ENCODE measurements at places on chromosomes 12 and 14.
A peak's percentile ranks its signal among the peaks of the same experiment; 100 is the strongest.

DNA sequence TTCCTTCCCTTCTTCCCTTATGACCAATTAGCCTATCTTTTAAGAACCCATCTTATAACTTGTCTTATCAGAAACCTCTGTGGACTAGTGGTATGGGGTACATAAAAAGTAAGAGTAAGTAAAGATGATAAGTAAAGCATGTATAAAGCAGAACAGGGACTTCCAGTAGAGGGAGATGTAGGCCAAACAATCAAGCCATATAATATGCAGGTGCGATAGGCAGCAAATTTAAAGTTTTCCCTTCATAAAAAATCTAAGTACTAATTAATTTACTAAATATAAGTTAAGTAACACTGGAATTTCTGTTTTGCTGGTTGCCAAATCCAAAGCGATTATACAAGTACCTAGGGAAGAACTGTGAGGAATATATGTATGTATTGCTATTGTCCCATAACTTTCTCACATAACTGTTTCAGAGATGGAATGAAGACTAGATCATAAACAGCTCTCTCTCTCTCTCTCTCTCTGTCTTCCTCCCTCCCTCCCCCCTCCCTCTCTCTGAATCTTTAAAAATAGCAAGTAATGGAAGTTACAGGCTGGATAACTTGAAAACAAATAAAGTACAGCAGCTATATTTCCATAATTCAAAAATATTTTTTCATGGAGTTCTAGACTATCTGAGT, 25.7 kb downstream of the METTL25 start:
- peak; percentile 60 for DNase-seq

DNA sequence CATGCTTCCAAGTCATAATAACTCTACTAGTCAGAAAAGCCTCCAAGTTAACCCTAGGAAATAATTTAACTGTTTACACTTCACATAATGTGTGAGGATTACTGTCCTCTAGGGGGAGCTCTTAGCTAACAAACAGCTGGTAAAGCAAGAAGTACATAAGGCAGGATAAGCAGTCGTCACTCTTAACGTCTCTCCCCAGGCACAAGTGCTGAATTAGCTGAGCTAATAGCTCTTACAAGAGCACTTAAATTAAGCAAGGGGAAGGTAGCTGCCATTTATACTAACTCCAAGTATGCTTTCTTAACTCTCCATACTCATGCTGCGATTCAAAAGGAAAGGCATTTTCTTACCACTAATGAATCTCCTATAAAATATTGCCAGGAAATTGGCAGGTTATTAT, 79.3 kb upstream of the TSPAN11 start:
- peak; percentile 87 for DNase-seq

- no peak for DNase-seq
Observed at GRCh38 chr14:104676694-104677511, 12.5 kb upstream of the INF2 start.

- DNase-seq, result no peak
Observed at GRCh38 chr12:119117936-119118335, 60.8 kb upstream of the HSPB8 start.
